ENCODE measurements at places on chromosomes 1 and 21. TPM values are rescaled to one million over a fixed set of nuclear protein-coding genes. Genes with fewer than 3 reads are reported as not detected.

- DNase-seq: no peak
Measured at GRCh38 chr1:247079141-247079874, 697 bp upstream of the ZNF670 start.

DNA sequence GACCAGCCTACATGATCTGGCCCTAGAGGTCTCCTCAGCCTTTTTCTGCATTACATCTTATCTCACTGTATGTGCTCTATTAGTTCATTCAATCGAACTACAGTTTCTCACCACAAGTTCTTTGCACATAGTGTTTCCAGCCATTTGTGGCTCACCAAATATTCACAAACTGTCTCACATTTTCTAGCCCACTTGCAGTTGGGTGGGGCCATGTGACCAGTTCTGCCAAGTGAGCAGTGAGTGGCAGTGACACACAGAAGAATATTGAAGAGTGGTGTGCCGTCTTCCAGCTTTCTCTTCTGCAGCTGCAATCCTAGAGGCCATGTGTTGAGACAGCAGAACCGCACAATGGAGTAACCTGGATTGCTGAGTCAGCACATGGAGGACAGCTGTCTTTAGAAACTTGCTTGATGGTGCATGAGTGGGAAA is 103.2 kb upstream of the ZNF644 start:
- no peak for DNase-seq

The SERPINC1 gene
- total RNA-seq: not detected

DNA sequence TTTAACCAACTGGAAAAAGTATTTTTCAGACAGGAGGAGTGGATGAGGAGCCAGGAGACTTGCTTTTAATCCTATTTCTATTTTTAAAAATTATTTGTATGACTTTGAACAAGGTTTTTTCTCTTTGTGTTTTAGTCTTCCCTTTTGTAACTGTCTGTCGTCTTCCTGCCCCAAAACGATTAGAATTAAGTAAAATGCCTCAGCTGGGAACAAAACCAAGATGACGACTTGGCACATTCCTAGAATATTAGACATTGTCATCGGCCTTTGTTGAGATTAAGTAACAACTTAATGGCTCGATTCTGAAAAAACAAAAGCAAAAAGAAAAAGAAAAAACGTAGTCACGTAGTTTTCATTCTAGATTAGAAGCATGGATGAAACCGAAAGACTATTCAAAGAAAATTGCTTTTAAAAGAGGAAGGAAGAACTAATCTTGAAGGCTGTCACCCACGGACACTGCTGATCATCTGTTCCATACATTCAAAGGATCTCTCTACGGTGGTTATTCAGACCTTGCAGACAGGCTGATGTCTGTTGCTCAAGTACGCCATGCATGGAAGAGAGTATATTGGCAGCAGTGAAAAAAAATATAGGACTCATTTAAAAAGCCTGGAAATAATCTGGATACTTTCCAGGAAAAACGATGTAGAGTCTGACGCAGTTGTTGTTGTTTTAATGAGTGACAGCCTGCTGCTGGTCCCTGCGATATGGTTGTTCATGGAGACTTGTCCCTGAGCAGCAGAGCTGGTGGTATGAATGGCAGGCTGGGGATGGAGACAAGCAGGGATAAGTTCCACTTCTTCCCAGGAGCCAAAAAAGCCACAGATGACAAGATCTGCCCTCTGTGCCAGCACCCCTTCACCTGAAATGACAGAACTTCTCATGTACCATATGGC is 16.8 kb downstream of the GNG4 start:
- DNase-seq: peak; percentile 43

DNA sequence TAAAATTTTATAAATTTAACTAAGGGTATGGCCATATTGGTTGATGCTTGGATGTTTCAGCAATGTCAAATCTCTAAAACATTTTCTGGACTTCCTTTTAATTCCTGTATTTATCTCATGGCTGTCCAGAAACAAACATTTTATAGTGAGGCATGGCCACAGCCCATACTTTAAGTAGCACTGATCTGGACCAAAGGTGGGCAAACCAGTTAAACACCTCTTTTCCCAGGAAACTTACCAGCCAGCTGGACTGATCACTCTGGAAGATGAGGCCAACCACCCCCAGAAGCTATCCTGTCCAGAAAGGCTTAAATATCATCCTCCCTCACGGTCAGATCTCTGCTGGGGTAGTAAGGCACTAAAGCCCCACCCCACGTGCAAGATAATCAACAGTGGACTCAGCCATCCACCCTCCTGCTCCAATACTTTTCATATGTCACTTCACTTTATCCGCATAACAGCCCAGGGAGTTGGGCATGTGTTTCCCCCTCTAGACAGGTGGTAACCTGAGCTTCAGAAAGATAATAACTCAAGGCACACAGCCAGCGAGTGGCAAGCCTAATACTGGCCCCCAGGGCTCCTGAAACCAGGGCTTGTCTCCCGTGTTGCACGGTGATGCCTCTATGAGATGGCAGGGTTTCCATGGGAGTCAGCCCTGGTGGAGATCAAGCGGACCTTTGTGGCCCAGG is 120.5 kb upstream of the NGF start:
- DNase-seq: no peak

GRCh38 chr21:42973309-42973990 is 912 bp upstream of the PKNOX1 start:
- no peak for DNase-seq

The CRABP2 gene
- total RNA-seq: 39.0 TPM

The EVA1C gene
- 8.4 TPM for total RNA-seq

- DNase-seq: no peak
Measured at GRCh38 chr1:182237329-182237728, 154.3 kb downstream of the GLUL start.

The CD53 gene
- total RNA-seq: not detected

DNA sequence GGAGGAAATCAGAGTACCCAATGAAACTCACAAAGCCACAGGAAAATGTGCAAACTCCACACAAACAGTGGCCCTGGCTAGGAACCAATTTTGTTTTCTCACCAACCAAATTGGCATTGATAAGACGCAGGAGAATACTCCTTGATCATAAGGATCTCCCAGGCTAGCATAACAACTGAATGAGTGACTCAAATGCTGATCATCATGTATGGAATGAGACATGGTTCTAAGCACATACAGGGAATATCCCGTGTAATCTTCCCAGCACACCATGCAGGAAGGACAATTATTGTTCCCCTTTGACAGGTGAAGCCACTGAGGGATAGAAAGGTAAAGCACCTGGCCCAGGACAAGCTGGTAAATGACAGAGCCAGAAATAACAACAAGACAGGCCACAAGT is 180.0 kb upstream of the DUSP10 start:
- no peak for DNase-seq

DNA sequence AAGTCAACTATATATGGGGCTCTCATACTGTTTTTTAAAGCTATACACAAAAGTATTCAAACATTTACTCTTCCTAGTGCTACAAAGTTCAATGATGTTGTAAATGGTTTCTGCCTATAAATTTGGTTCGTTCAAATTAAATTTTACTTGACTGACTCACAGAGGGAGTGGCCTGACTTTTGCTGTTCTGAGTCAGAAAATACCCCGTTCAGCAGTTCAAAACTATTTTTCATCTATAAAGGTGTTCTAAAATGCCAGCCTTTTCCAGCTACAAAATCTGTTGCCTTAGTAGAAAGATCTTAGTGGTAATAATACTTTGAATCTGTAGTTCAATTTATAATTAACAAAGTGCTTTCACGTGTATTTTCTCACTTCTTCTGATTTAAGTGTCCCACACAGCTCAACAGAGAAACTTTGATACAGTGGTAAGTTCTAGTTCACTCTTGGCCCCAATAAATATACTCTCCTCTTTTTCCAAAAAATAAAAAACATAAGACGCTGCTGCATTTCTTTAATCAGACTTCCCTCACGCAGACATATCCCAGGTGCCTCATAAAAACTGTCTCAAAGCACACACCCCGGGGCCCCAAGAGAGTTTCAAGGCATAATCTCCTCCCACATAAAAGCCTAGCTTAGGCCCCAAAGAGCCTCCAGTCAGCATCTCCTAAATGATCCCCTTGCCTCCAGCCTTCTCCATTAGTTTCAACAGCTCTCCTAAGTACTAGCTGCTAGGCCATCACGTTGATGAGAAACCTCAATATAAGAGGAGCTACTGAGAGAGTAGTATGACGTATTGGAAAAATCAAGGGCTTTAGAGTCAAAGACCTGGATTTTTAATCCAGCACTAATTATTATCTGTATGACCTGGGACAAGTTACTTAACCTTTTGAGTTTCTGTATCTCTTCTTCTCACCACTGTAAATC is 3.2 kb downstream of the PTP4A2 start:
- peak; percentile 85 for DNase-seq

DNA sequence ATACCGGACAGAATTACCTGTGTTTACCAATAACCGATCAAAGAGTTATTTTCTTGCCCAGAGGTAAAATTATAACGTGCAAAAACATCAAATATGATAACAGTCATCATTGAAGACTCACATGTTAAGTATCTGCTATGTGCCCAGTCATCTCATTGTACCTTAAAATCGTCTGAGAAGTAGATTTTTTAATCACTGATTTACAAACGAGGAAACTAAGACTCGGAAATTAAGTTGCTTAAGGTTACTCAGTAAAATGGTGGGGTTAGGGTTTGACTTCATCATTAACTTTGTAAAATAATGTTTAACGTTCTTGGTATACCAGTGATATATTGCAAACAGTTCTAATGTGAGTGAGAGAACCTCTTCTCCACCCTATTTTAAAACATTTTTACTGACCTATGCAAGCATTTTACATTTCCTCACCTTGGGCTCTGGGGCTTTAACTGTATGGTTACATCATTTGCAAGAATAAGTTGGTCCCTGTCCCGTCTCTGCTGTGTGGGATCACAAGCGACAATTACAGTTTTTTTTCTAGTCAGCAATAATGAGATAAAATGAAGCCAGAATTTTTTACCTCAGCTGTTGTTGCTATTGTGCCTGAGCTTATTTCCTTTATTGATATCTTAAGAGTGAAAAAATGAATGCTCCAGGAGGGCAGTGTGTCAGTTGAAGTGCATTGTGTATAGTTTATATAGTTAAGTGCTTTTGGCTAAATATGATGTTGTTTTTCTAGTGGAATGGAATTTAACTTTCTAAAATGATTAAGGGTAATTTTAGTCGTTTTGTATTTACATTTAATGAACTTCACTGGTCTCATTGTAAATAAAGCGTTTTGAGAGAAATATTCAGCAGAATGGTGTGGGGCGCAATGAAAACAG is 2.7 kb downstream of the RPRD2 start:
- DNase-seq: peak; percentile 14

The HCN3 gene
- total RNA-seq: 1.6 TPM

GRCh38 chr1:186536273-186536890 is 75.5 kb upstream of the PDC start:
- DNase-seq: peak; percentile 44

DNA sequence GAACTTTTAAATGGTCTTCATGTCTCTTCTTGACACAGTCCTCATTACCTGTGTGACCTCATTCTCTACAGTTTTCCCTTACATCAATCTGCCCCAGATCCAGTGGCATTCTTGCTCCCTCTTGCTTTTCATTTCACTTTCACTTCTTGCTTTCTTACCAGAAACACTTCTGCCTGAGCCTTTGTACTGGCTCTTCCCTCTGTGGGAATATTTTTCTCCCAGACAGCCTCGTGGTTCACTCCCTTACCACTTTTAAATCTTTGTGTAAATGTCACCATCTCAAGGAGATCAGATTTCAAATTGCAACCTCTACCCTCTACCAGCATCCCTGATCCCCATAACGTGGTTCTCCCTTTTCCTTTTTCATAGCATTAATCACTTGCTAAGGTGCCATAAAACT is 73.2 kb downstream of the DISC1 start:
- peak; percentile 73 for DNase-seq

The IL19 gene
- total RNA-seq: 1.7 TPM

DNA sequence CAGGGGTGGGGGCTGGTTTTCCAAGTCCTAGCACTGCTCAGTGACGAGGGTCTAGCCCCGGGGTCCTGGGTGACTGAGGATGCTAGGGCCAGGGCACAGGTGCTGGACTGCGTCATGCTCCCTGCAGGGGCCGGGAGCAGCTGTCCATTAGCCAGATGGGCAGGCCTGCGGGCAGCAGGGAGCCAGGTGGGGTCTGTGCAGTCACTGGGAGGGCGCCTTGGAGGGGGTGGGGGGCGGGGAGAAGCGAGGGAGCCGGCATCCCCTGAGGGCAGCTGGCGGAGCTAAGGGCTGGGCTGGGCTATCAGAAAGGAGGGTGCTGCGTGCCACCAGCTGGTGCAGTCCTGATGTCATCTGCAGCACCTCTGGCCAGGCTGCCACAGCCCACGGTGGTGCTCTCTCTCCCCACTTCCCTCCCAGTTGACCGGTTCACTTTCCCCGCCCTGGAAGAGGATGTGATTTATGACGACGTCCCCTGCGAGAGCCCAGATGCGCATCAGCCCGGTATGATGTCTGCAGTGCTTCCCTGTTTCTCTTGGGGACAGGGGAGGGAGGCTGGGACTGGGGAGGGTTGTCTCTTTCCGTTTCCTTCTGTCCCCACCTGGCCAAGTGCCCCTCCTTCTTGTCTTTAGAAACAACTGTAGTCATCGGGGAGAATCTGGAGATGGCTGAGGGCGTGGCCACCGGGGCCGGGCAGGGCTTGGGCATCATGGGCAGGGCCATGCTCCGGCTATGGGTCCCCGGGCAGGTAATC is 63.8 kb downstream of the ARHGEF10L start:
- DNase-seq: no peak

GRCh38 chr21:26845066-26845758 is at the start of gene ADAMTS1:
TSS of gene ADAMTS1 (minus strand) at chr21:26845409. CDS start at chr21:26844954, 455 bp downstream.
- peak; percentile 94 for DNase-seq

GRCh38 chr1:42941640-42942330 is 16.9 kb downstream of the SLC2A1 start:
- DNase-seq: peak; percentile 67

The MRPS6 gene
- total RNA-seq: 31.2 TPM

DNA sequence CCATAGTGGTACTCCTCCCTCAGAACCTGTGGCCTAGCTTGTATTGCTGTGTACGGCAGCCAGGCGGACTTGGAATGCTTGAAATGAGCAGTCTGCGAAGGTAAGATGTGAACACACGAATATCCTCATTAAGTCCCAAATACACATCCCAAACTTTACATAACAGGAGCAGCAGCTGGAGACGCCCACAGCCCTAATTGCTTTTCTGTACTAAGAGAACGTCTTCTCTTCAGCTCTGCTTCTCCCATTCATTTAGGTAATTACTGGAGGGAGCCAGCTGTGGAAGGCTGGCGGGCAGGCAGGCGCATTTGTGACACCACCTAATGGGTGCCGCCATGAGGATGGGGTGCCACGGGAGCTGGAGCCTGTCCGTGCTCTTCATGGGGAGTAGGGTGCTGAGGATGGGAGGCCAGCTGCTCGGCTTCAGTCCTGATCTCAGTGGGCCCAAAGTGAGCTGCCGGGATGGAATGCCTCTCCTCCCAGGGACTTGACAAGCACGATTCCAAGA is 66.6 kb upstream of the POU3F1 start:
- no peak for DNase-seq

GRCh38 chr1:224226849-224227502 is 43.9 kb downstream of the DEGS1 start:
- DNase-seq: no peak

- DNase-seq: no peak
Measured at GRCh38 chr1:159261721-159262494, 40.2 kb upstream of the FCER1A start.

The TMEM81 gene
- 0.97 TPM for total RNA-seq

The SUSD4 gene
- total RNA-seq: not detected

- no peak for DNase-seq
Measured at GRCh38 chr1:99614728-99615127, 31.2 kb upstream of the PALMD start.

GRCh38 chr21:42093186-42093585 is 22.1 kb downstream of the UMODL1 start:
- no peak for DNase-seq

Data from fibroblast of villous mesenchyme (primary cell).